ENCODE measurements at places on chromosomes 1 and 21.

- H3K4me1 ChIP-seq = no peaks in the 10 kb centered on the region
- H3K27me3 ChIP-seq = no peaks in the 10 kb centered on the region
- no peak overlapping the region for H3K27ac ChIP-seq
- no peaks in the 10 kb centered on the region for H3K36me3 ChIP-seq
- peak overlapping the region; percentile 82 for H3K4me3 ChIP-seq
These were observed 176.7 kb downstream of the CAMTA1 start for GRCh38 chr1:6961905-6962477.

DNA sequence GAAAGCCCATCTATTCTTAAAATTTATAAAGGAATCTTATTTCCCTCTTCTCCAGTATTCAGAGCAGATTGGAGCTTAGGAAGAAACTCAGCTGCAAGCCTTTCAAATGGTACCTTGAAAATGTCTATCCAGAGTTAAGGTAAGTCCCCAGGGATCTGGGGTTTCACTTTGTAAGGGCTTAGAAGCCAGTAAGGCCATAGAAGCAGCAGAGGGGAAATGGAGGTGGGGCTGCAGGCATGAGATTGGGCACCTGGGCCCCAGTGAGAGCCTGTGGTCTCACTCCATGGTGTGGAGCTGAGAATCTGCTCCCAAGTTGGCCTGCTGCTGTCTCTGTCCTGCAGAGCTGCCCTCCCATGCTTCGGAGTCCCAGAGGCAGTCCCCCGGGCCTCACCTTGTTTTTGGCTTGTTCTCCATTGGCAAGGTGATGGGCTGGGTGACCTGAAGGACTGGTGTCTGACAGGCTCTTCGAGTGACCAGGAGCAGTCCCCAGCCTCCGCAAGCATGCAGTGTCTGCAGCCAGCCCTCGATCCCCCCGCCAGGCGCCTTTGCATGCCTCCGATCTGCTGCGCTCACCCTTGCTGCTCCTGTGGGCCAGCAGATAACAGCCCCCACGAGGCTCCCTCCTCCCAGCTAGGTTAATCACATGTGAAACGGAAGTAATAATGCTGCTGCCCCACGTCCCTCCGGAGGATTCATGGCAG, 163.1 kb downstream of the PGBD5 start:
- no peak overlapping the region for H3K27ac ChIP-seq
- no peaks in the 10 kb centered on the region for H3K27me3 ChIP-seq
- no peak overlapping the region for H3K4me3 ChIP-seq

DNA sequence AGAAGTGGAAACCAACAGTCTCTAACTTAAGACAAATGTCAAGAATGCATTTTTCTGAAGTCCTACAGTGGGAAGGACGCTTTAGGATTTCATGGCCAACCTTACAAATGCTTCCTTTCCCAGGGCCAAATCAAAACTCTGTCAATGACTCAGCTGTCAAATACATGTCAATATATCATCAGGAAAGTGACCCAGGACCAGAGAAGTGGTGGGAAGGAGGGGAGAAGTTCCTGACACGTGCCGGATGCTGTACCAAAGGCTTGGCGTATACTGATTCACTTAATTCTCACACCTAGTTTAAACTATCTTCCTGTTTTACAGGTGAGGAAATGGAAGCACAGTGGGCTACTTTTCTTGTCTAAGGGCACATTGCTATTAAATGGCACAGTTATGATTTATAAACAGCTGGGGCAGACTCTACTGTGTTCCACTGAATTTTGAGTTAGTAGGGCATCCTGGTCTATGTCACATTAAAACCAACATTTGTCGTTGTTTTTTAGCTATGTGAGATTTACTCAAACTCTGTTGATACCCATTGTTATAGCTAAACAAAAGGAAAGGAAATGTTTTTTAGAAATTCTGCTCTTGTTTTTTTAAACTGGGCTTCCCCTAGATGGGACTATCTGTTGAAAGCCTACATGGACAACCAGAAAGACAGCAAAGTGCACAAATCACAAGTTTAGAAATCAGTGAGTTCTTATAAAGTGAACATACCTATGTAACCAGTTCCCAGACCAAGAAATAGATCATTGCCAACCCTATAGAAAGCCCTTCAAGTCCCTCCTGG, 208.2 kb upstream of the SGIP1 start:
- no peaks in the 10 kb centered on the region for H3K36me3 ChIP-seq
- no peak for DNase-seq
- no peaks in the 10 kb centered on the region for H3K4me1 ChIP-seq
- H3K4me3 ChIP-seq = no peak overlapping the region
- H3K27me3 ChIP-seq = no peaks in the 10 kb centered on the region

DNA sequence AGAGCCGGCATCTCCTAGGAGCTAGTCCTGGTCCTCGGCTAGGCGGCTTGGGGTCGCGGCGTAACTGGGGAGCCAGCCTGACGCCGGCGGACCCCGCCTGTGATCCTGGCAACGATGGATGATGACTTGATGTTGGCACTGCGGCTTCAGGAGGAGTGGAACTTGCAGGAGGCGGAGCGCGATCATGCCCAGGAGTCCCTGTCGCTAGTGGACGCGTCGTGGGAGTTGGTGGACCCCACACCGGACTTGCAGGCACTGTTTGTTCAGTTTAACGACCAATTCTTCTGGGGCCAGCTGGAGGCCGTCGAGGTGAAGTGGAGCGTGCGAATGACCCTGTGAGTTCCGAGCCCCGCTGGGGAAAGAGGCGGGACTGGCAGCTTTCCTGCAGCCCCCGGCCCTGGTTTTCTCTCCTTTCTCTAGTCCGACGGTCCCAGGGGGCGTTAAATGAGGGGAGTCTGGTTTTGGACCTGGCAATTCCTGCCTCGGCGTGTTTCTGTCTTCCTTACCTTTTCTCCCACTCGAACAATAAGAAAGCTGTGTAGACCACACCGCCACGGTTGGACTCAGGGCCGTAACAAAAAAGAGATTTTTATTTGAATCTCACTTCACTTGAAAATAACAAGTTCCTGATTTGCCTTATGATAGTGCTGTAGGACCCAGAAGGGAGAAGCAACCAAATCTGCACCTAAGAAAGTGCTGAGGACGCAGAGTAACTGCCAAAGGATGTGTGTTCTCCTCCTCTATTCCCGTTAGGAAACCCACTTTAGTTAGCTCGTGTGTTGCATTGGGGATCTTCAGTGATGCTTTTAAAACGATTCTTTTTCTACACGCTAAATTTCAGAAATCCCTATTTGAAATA, at the start of gene SPRTN:
Gene SPRTN (plus strand): TSS at position 24 of the 859 bp plus-strand sequence. CDS start 91 bp downstream, at position 115.
- peak within 1 kb of the TSS; percentile 86 for H3K27ac ChIP-seq
- peak within 1 kb of the TSS; percentile 94 for H3K4me3 ChIP-seq
- H3K27me3 ChIP-seq = no peaks in the 10 kb centered on the region
- no peak for DNase-seq
- peaks cover 2% of the 10 kb centered on the region for H3K36me3 ChIP-seq

- H3K4me1 ChIP-seq = peaks cover 3% of the 10 kb centered on the region
- H3K4me3 ChIP-seq = no peak overlapping the region
- H3K27me3 ChIP-seq = no peaks in the 10 kb centered on the region
- no peak overlapping the region for H3K27ac ChIP-seq
These were observed 40.9 kb downstream of the LRP8 start for GRCh38 chr1:53286955-53287354.

GRCh38 chr1:113787663-113788062, 24.6 kb downstream of the RSBN1 start:
- DNase-seq = no peak
- H3K4me3 ChIP-seq = no peak overlapping the region
- H3K4me1 ChIP-seq = no peaks in the 10 kb centered on the region
- no peak overlapping the region for H3K27ac ChIP-seq
- no peaks in the 10 kb centered on the region for H3K36me3 ChIP-seq

GRCh38 chr1:114490274-114490693, 20.7 kb downstream of the TRIM33 start:
- no peak for DNase-seq
- no peaks in the 10 kb centered on the region for H3K36me3 ChIP-seq
- no peak overlapping the region for H3K4me3 ChIP-seq
- H3K4me1 ChIP-seq = no peaks in the 10 kb centered on the region
- no peaks in the 10 kb centered on the region for H3K27me3 ChIP-seq

GRCh38 chr1:156654700-156655099, 12.8 kb downstream of the BCAN start:
- DNase-seq = no peak
- no peak overlapping the region for H3K27ac ChIP-seq
- no peak overlapping the region for H3K4me3 ChIP-seq
- peaks cover 5% of the 10 kb centered on the region for H3K27me3 ChIP-seq

DNA sequence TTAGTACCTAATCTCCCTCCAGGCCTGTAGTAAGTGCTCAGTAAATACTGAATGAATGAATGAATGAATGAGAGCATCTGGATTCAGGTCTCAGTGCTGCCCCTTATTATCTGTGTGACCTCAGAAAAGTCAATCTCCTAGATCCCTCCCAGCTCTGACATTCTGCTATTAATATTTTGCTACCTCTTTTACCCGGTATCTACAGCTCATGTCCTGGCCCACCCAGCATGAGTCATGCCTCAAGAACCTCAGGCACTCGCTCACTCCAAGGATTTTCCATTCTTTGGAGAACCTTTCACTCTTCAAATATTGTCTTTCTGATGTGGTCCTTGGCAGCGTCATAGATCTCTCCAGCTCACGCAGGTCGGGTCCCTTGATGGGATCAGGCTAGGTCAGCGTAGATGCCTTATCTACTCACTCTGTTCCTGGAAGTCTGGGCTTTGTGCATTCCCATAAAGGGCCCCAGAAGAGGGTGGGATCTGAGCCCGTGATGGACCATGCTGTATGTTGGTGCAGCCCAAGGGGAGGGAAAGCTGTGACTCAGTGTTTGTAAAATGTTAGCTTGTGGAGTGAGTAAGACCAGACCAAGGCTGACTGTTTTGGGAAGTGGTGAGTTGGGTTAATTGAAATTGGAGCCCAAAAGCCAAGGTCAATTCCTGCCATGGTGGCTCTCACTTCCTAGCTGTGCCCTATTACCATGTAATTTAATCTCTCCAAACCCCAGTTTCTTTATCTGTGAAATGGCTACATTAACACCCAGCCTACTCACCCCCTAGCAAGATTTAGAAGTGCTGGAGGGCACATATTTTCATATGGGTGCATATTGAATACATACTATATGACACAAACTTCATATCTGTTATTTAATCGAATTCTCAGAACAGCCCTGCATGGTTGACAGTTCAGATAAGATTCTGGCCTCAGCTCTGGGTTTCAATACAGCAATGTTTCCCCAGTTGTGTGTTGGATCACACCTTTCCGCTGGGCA, 214.1 kb upstream of the USP24 start:
- H3K4me3 ChIP-seq = no peak overlapping the region
- H3K27ac ChIP-seq = no peak overlapping the region
- no peaks in the 10 kb centered on the region for H3K36me3 ChIP-seq
- DNase-seq = peak; percentile 92
- H3K4me1 ChIP-seq = no peaks in the 10 kb centered on the region

DNA sequence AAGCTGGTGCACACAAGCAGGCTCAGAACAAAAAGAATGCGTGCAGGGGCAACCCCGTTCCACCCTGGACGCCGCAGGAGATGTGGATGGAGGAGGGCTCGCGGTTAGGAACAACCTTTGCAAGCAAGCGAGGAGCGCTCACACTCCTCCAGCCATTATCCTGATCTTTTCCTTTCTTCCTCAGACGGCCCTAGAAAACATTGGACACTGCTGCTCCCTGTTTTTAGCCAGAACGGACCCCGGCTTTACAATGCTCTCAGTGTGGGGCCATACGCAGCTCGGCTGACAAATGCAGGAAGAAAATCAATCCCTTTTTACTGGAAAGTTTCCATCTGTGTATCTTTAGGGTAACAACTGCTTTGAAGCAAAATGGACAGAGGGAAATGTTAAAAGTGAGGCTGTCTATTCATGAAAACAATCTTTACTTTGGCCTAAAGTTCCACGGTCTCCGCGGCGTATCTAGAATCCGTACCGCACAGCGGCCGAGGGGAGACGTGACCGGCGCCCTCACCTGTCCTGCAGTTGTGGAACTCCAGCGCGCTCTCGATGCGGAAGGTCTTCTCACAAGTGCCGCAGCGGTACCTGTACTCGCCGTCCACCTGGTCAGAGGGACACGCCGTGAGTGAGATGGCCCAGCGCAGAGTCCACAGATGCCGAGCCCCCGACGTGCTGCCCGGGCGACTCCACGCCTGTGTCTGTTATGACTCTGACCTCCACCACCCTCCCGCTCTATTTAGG, 44.0 kb downstream of the PRDM15 start:
- H3K27me3 ChIP-seq = no peaks in the 10 kb centered on the region
- no peak for DNase-seq
- H3K36me3 ChIP-seq = no peaks in the 10 kb centered on the region

DNA sequence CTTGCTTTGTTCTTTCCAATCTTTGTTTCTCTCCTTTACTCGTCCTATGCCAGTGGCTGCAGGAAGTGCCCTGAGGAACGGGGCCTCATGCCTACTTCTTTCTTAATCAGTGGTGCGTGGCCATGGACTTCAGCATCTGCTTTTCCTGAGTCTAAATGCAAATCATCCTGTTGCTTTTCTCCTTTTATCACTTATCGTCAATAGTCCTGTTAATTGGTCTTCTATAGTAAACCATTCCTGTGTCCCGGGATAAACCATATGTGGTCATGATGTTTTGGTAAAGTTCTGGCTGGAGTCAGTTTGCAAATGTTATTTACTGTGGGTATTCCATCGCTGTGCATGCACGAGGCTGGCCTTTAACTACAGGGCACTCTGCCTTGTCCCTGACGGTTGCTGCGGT, 47.5 kb downstream of the AGPAT3 start:
- no peaks in the 10 kb centered on the region for H3K27me3 ChIP-seq
- no peaks in the 10 kb centered on the region for H3K36me3 ChIP-seq
- no peak for DNase-seq
- H3K4me1 ChIP-seq = no peaks in the 10 kb centered on the region
- no peak overlapping the region for H3K4me3 ChIP-seq

DNA sequence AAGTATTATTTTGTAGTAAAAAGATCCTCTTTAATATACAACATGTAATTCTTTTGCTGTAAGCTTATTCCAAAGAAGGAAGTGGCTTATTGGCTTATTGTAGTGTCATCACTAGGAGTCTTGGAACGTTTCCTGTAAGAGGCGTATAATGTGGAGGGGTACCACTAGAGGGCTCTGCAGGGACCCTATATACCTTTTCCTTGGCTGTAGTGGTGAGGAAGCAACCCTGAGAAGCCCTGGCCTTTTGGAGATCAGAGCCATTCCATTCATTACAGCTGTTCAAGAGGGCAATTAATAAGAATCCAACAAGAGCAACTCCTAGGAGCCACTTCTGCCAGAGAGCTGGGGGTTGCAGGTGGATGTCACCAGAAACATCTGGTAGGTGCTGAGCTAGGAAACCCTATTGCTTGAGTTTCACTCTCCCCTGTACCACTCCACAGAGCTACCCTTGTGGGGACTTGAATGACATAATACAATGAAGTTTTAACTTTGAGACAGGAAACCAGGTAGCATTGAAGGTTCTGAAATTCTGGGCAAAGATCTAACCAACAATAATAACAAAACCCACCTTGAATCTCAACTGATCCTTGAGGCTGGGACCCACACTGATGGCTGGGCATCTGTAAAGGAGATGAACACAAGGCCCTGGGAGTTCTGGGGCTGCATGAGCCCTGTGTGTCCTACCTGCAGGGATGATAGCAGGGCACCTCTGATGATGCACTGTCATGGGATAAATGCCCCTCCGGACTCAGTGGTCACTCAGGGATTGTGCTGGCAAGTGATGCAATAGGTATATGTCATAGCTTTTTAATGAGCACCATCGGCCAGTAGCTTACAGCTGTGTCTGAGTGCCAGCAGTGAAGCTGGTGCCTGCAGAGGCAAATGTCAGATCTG, 160.2 kb upstream of the COA6 start:
- peaks cover 5% of the 10 kb centered on the region for H3K4me1 ChIP-seq
- H3K4me3 ChIP-seq = no peak overlapping the region
- no peak overlapping the region for H3K27ac ChIP-seq

GRCh38 chr21:28311411-28312190, 681.1 kb downstream of the LTN1 start:
- no peak overlapping the region for H3K4me3 ChIP-seq
- H3K4me1 ChIP-seq = no peaks in the 10 kb centered on the region
- H3K27me3 ChIP-seq = no peaks in the 10 kb centered on the region
- DNase-seq = no peak
- H3K27ac ChIP-seq = no peak overlapping the region
